AG10803 (cell line): ENCODE measurements at places on chromosomes 2 and 18.

DNA sequence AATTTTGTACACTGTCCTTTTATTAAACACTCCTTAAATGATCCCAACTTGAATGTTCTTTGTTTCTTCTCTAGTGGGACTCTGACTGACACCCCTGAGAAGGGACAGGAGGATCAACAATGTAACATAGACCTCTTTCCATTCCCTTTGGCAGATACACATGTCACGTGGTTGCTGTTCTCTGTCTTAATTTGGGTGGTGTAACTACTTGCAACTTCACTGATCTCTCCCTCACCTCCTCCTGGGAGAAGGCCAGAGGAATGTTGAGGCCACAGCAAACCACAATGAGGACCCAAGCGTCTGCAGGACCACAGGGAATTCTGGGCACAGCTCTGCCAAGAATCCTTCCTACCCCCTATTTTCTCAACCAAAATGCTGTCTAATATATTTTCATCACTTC, 205.6 kb downstream of the RTP5 start:
- DNase-seq: peak; percentile 96

DNA sequence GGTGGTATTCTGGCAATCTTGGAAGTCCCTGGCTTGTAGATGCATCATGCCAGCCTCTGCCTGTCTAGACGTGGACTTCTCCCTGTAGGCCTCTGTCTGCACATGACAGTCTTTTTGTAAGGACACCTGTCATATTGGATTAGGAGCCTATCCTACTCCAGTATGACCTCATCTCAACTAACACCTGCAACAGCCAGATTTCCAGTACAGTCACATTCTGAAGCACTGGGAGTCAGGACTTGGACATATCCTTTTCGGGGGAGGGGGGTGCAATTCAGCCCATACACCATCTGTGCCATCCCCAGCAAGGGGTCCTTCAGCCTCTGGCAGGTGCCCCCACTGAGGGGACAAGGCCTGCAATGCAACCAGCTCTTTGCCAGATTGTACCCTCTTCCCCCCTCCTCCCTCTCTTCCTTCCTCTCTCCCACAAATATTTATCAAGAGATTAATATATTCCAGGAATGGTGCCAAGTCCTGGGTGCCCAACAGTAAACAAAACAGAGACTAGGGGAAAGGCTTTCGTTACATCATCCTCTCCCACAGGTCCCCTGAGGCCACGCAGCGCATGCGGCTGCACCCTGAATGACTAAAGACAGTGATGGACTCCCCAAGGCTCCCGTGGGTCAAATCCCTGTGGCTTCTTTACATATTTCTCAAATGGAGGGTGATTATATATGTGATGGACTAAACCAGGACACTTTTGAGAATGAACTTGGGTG, 20.5 kb upstream of the MYCN start:
- DNase-seq: no peak

DNA sequence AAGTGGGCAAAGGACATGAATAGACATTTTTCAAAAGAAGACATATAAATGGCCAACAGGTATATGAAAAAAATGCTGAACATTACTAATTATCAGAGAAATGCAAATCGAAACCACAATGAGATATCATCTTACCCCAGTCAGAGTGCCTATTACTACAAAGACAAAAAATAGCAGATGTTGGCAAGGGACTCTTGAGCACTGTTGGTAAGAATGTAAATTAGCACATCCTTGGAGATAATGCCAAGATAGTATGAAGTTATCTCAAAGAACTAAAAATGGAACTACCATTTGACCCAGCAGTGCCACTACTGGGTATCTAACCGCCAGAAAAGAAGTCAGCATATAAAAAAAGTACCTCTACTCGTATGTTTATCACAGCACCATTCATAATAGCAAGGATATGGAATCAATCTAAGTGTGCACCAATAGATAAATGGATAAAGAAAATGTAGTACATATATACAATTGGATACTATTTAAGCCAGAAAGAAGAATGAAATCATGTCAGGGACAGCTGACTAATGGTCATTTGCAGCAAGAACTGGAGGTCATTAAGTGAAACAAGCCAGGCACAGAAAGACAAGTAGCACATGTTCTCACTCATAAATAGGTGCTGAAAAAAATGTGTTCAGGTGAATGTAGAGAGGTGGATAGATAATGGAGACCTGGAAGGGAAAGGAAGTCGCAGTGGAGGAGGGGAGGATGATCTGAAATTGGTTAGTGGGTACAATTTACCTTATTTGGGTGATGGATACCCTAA, 141.7 kb upstream of the B3GNT2 start:
- DNase-seq: no peak

DNA sequence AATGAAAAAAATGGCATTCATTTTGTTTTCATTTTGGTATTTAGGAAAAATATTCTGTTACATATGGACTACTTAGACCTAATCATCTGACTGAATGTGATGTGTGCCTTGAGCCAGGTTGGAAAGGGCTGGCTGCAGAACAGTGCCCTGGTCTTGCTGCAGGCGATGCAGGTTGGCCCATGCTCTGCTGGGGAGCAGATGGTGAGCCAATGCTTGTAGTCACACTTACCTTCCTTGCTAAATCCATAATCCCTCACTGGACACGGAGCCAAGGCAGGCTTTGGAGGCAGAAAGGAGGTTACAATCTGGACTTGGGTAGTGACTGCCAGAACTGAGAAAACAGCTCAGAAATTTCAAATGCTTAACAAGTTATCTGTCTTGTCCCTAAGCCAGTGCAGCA, 228.7 kb downstream of the ARHGAP15 start:
- DNase-seq: no peak

DNA sequence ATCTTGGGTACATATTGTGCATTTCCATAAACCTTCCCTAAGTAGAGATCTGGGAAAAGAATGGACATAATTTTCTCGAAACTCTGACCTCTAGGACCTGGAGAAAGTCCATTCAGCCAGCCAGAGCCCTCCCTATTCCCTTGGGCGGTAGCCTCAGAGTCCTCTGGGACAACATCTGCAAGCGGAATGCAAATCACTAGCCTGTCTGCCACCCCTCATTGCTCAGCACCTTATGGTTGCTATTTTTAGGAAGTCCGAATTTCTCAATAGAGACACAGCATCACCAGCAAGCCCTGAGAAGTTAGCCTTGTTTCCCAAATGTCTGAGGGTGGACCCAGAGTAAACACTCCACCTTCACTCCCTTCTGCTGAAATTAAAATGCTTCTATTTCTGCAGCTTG, 17.6 kb upstream of the CD28 start:
- peak; percentile 94 for DNase-seq

DNA sequence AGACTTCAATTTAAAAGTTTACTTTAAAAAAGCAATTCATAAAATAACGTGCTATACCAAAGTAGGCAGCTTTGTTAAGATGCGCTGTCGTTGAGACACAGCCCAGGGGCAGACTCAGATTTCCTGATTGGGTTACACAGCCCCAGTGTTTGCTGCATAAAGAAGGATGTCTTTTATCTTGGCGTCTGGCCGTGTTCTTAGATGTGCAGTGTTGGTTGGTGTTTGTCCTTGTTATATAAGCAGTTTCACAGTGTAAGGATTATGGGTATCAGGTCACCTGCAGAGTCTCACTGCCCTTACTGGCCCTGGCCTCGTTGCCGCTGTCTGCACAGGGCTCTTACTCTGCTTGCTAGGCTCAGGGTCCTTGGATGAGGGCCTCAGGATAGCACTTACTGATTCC, 108.5 kb downstream of the WDSUB1 start:
- no peak for DNase-seq

DNA sequence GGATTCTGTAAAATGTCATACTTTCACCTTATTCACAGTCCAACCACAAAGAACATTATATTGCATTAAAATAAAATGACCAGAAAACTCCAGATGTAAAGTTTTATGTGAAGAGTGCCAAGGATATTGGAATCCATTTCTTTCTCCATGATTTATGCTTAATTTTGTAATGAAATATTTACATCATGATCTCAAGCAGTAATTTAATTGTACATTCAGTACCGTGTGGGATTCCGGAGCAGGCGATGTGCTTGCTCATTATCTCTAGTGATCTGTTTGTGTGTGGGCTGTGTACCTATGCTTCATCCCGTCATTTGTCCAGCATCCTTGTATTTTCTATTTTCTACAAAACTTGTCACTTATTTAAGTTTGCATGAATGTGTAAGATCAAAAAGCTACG, 415.9 kb upstream of the SLC8A1 start:
- no peak for DNase-seq

DNA sequence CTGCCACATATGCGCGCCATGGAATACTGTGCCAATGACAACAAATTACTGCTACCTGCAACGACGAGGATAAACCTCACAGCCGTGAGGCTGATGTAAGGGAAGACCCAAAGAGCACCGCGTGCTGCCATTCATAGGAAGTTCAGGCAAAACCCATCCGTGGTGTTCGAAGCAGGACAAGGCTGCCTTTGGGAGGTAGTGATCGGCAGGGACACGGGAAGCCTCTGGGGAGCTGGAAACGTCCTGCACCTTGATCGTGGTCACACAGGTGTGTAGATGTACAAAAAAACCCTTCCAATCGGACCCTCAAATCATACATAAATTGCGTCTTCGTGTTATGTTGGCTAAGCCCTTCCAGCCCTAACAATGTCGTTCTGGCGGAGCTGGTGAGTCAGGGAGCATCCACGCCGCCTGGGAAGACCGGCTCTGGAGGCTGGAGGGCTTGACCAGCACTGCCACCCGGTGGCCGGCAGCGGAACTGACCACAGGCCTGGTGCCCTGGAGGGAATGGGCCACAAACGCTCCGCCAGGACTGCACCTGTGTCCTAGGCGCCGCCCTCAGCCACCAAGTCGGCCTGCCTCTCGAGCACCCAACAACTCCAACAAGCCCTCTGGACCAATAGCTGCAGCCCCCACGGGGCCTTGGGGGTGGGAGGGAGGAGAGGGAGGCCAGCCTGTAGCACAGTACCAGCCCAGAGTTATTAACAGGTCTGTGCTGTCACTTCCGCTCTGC, 4.1 kb upstream of the NEURL3 start:
- peak; percentile 82 for DNase-seq

DNA sequence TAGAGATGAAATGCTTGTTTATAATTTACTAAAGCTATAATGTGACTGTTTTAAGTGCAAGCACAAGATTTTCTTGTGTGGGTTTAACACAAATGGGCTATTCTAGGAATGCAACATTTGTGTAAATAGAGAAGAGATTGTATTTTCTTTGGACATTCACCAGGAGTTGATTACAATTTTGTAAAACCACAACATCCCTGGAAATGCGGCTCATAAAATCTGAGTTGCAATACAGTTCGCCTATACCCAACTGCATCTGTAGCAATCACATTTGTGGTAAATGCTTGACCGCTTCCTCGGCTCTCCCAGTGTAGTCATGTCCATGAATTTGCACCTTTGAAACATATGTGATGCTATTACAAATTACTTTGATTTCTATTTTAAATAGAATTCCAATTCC, 348.7 kb upstream of the CDH20 start:
- peak; percentile 66 for DNase-seq

DNA sequence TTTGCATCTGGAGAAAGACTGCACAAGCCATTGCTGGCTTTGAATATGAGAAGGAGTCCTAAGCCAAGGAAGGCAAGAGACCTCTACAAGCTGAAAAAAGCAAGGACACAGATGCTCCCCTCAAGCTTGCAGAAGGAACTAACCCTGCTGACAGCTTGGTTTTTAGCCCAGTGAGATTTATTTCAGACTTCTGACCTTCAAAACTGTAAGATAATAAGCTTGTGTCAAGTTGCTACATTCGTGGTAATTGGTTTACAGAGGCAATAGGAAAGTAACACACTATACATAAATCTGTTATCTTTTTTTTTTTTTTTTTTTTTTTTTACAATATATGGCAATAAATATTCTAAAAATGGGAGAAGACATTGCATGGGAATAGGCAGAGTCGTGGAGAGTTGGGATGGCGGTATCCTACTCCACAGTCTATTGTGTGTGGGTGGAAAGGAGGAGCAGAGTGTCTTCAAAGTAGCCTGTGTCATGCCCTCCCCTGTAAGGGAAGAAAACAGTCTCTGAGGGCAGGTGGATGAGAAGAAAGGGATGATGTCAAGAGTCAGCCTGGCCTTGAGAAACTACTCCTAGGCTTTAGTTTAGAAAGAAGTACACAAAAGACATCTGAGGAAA, 196.9 kb downstream of the THSD7B start:
- DNase-seq: no peak

- DNase-seq: peak; percentile 44
Measured at GRCh38 chr2:237723602-237724001, 75.0 kb upstream of the RBM44 start.
